Skin of body (tissue), 3 donors: ENCODE measurements at places on chromosomes 7 and 10. TPM values are rescaled to one million over a fixed set of nuclear protein-coding genes. Genes with fewer than 3 reads are reported as not detected.

CD36 gene
- total RNA-seq: 589 TPM

NUDT13 gene
- total RNA-seq: 0.59 TPM

BUB3 gene
- total RNA-seq: 117 TPM

STEAP2 gene
- 14.6 TPM for total RNA-seq
